ENCODE measurements at places on chromosomes 6 and 20. TPM values are rescaled to one million over a fixed set of nuclear protein-coding genes. Genes with fewer than 3 reads are reported as not detected.

- H3K4me1 ChIP-seq = no peaks in the 10 kb centered on the region
- no peak for DNase-seq
- H3K36me3 ChIP-seq = no peaks in the 10 kb centered on the region
- H3K27ac ChIP-seq = no peak overlapping the region
Measured at GRCh38 chr6:113082745-113083144, 735.6 kb downstream of the RFPL4B start.

GRCh38 chr6:13635948-13636658 lies 21.0 kb downstream of the NOL7 start:
- no peak overlapping the region for H3K27ac ChIP-seq
- no peak for DNase-seq
- H3K4me3 ChIP-seq = no peak overlapping the region
- H3K36me3 ChIP-seq = peaks cover 41% of the 10 kb centered on the region

The GPR6 gene
- not detected for total RNA-seq

The TNFRSF21 gene
- 5.3 TPM for total RNA-seq

The CCN2 gene
- total RNA-seq = 20.8 TPM

GRCh38 chr6:42929821-42930360 lies 611 bp downstream of the CNPY3 start:
- no peak for DNase-seq
- peaks cover 19% of the 10 kb centered on the region for H3K4me1 ChIP-seq
- H3K36me3 ChIP-seq = peaks cover 10% of the 10 kb centered on the region
- H3K27ac ChIP-seq = peak overlapping the region; percentile 88

- no peaks in the 10 kb centered on the region for H3K27me3 ChIP-seq
- DNase-seq = peak; percentile 79
- peak overlapping the region; percentile 42 for H3K4me3 ChIP-seq
- peaks cover 47% of the 10 kb centered on the region for H3K4me1 ChIP-seq
- H3K36me3 ChIP-seq = no peaks in the 10 kb centered on the region
Measured at GRCh38 chr6:15504581-15505350, 158.1 kb downstream of the DTNBP1 start.

The BCAS4 gene
- total RNA-seq = not detected

The C6orf15 gene
- not detected for total RNA-seq

The HLA-G gene
- not detected for total RNA-seq

The CASS4 gene
- total RNA-seq = not detected

DNA sequence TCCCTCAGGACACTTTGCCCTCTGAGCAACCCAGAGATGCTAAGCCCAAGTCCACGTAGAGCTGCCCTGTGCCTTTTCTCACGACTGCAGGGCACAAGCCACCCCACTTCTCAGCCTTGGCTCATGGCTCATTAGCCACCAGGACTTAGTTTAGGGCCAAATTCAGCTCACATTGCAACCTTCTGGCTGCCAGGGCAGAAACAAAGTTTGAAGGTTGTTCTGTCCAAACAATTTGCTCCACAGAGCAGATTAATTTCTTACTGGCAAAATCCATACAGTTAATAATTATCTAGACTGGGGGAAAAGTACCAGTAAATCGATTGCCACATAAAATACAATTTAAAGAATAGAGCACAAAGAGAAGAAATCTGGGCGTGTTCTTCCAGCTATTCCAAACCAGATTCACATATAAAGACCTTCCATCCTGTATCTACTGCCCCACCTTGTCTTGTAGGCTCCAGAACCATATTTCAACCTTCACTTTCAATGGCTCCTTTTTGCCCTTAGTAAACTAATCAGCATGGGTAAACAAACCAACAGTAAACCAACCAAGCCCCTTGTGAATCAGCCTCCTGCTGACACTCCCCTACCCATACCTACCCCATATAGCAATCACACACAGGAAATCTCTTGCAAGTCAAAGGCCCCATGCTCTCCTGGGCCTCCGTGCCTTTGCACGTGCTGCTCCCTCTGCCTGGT lies 101.9 kb downstream of the QRSL1 start:
- no peak overlapping the region for H3K27ac ChIP-seq
- no peak for DNase-seq
- no peaks in the 10 kb centered on the region for H3K36me3 ChIP-seq
- H3K27me3 ChIP-seq = no peaks in the 10 kb centered on the region
- H3K4me3 ChIP-seq = no peak overlapping the region
- H3K4me1 ChIP-seq = no peaks in the 10 kb centered on the region

The EYS gene
- total RNA-seq = not detected

The GSTA1 gene
- total RNA-seq = not detected

DNA sequence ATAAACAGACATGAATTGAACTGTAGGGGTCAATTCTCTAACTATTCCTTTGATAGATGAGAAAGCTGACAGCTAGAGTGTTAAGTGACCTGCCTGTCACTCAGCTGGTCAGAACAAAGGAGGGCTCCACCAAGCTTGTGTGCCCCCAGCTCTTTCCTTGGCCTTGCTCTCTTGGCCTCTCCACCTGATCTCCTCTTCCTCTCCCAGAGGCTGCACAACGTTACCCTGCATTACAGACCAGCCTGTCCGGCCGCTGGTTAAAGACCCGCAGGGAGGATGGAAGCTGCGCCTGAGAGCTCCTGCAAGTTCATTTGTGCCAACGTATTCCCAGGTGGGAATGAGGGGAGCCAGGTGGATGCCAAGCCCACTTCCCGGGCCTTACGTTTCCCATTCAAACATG lies 22.5 kb downstream of the AGPAT4 start:
- no peak overlapping the region for H3K27ac ChIP-seq
- no peaks in the 10 kb centered on the region for H3K27me3 ChIP-seq
- H3K36me3 ChIP-seq = no peaks in the 10 kb centered on the region
- no peak overlapping the region for H3K4me3 ChIP-seq
- DNase-seq = no peak

DNA sequence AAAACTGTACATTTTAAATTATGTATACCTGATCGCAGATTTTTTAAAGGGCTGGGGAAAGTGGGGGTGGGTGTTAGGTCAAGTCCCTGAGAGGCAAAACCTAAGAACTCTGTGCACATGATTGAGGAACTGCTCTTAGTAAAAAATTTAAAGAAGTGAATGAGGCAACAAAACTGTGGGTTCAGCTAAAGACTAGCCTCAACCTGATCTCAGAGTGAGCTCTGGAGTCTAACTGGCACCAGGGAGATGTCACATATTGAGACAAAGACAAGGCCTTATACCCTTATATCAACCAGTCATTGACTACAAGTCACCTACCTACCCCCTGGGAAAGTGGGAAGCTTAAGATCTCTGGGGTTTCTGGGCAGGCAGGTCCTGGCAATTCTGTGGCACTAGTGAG lies 27.4 kb upstream of the RUNX2 start:
- H3K4me1 ChIP-seq = no peaks in the 10 kb centered on the region
- no peak overlapping the region for H3K4me3 ChIP-seq
- no peak for DNase-seq
- H3K27ac ChIP-seq = no peak overlapping the region

DNA sequence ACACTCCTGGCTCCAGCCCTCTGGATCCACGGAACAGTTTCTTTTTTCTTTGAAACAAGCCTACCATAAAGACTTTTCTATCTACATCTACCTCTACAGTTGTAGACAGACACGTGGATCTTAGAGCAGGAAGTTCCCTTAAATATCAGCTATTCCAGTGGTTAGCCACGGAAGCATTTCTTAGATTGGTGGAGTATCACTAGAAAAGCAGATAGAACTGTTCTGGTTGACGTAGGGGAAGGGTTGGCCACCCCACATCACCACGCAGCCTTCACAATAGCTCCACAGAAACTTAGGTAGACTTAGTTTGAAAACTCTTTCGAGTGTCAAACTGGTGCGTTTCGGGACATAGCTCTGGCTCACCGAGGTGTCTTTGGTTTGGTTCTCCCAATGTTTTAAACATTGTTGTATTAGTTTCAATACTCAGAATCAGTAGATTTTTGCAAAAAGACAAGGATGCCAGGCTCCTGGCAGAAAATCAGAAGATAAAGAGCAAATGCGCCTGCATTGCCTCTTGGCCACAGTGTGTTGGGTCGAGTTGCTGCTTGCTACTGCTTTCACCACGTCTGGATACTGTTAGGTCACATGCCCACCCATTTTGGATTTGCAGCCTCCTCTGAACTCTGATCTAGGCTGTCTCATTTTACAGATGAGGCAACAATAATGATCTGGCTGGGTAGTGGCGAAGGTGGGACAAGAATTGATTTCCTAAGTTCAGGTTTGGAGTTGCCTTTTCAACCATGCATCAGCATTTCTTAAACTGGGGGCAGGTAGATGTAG lies 71.5 kb upstream of the DTNBP1 start:
- H3K27ac ChIP-seq = no peak overlapping the region
- H3K36me3 ChIP-seq = no peaks in the 10 kb centered on the region
- no peaks in the 10 kb centered on the region for H3K27me3 ChIP-seq
- DNase-seq = no peak
- H3K4me3 ChIP-seq = no peak overlapping the region

The RBCK1 gene
- total RNA-seq = 65.4 TPM

GRCh38 chr6:4815584-4815983 lies 39.4 kb downstream of the CDYL start:
- peaks cover 14% of the 10 kb centered on the region for H3K4me1 ChIP-seq
- H3K27me3 ChIP-seq = no peaks in the 10 kb centered on the region
- no peak overlapping the region for H3K27ac ChIP-seq
- no peak overlapping the region for H3K4me3 ChIP-seq

The CRISP3 gene
- not detected for total RNA-seq

Measured in gastrocnemius medialis (tissue), 4 donors.